ENCODE measurements at places on chromosomes 3 and 15. TPM values are rescaled to one million over a fixed set of nuclear protein-coding genes. Genes with fewer than 3 reads are reported as not detected.

The ERICH6 gene
- 0.54 TPM for total RNA-seq

- no peak for DNase-seq
These were observed 340.1 kb upstream of the MANF start for GRCh38 chr3:51044982-51045381.

The PLA2G4E gene
- total RNA-seq, result 0.05 TPM

DNA sequence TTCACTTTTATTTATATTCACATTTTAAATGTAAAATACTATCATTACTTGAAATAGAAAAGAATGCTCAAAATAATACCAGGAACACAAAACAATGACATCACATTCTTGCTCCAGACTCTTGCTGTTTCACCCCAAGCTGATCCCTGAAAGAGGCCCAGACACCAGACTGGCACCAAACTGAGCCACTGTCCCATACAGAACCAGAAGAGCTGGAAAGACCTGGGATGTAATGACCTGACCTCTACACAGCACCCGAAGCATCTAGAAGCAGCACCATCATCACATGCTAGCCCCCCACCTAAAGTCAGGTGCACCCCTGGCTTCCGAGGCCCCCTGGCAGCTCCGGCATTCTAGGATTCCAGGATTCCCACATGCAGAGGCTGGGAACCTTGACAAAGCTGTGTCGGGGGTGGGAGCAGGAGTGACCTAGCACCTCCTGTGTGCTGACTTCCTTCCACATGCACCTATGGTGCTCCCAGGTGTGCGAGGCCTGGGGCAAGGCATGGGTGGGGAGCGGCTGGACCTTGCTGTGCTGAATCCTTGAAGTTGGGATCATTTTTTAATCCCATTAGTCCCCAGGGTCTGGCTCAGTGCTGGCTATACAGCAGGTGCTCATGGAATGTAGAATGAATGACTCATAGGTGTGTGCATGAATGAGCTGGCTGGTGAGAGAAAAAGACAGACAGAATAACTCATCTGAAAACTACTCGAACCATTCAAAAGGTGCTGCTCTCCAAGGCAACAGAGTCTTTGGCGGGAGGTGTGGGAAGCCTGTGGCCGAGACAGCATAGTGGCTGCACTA is 144.7 kb upstream of the IQSEC1 start:
- DNase-seq, result no peak

- no peak for DNase-seq
These were observed 82.7 kb downstream of the POLR2M start for GRCh38 chr15:57789225-57789624.

The SLC26A6 gene
- total RNA-seq, result 9.2 TPM
